Smooth muscle cell of the coronary artery (primary cell): ENCODE measurements at places on chromosomes 1 and 21. TPM values are rescaled to one million over a fixed set of nuclear protein-coding genes. Genes with fewer than 3 reads are reported as not detected.

The WDTC1 gene
- total RNA-seq = 18.2 and 18.6 TPM in 2 replicates

The DAB1 gene
- 0.23 TPM in 1 of 2 replicates, not detected in the other for total RNA-seq

The AADACL4 gene
- total RNA-seq = not detected in 2 replicates

The TEKT2 gene
- total RNA-seq = 0.38 TPM in 1 of 2 replicates, not detected in the other

The KRTAP22-1 gene
- total RNA-seq = not detected in 2 replicates

The PBX1 gene
- total RNA-seq = 22.2 and 35.6 TPM in 2 replicates
